Activated CD8-positive, alpha-beta memory T cell treated with anti-CD3 and anti-CD28 coated beads for 1 hour (primary cell): ENCODE measurements at places on chromosomes 2 and 18.
A peak's percentile ranks its signal among the peaks of the same experiment; 100 is the strongest.

DNA sequence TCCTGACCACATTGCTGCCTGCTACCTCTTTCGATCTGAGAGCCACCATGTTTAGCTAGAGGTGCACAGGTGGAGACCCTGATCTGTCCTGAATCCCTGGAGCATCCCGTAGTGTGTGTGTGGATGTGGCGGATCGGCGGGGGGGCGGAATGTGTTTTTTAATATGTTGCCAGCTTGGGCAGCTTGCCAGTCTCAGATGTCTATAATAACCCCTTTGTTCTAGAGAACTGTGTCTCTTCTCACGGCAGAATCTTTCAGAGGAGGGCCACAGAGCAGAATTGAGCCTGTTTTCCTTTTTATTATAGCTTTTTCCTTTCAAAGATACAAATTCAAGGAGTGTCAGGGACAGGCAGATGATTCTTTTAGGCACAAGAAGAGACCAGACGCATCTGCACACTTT, 934.1 kb upstream of the KLHL29 start:
- no peak for DNase-seq

- no peak for DNase-seq
These were observed 73.3 kb upstream of the MCFD2 start for GRCh38 chr2:46988733-46989481.

GRCh38 chr2:234830853-234831252, 121.0 kb upstream of the SH3BP4 start:
- DNase-seq: no peak

- DNase-seq: no peak
These were observed 438.2 kb downstream of the TSN start for GRCh38 chr2:122193622-122194021.

GRCh38 chr18:32455361-32455760, 15.3 kb downstream of the GAREM1 start:
- no peak for DNase-seq

DNA sequence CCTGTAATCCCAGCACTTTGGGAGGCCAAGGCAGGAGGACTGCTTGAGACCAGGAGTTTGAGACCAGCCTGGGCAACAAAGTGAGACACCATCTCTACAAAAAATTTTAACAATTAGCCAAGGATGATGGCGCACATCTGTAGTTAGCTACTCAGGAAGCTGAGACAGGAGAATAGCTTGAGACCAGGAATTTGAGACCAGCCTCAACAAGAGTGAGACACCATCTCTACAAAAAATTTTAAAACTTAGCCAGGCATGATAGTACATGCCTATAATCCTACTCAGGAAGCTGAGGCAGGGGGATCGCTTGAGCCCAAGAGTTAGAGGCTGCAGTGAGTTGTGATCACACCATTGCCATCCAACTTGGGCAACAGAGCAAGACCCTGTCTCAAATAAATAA, 7.0 kb downstream of the MEMO1 start:
- DNase-seq: no peak

DNA sequence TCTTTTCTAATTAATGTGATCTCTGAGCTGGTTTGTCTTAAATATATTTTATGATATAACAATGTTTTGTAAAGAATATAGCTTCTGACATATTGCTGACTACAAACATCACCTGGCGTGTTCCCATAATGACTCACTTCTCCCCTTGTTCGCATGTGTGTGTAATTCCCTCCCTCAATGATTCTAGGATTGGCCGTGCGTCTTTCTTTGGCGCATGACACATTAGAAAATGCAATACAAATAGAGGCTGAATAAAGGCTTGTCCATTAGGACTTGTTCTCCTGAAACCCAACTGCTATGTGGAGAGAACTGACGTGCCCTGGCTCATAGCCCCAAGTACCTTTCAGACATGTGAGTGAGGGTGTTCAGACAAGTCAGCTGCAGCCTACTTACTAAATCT, 159.7 kb upstream of the CDH20 start:
- DNase-seq: no peak

DNA sequence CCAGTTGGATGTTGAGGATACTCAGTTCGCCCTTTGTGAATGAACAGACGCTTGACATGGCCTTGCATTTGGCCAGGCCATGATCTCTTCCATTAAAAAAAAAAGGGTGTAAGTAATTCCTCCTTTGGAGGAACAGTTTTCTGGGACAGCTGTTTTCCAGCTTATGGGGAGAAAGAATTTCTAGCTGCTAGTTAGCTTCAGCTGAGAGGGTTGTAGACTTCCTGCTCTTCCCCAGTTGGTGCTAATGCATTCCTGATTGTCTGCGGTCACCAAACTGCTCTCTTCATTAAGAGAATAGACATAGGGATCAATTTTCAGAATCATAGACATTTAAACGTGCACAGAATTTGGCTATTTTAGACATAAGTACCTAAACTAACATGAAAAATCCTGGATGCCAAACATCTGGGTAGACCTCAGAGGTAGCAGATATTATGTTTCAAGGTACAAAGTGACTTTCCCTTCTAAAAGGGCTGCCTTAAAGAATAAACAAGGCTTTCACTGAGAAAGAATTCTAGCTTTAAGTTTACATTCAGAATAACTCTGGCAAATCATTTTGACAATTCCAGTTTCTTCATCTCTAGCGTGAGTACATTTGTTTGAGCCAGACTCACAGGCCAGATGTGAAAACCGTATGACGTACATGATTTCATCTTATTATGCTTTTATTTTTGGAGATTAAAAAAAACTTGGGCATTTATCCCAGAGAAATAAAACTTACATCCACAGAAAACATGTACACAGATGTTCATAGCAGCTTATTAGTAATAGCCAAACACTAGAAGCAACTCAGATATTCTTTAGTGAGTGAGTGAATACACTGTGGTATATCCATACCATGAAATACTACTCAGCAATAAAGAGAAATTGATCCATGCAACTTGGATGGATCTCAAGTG, 71.2 kb downstream of the MAIP1 start:
- DNase-seq: no peak

DNA sequence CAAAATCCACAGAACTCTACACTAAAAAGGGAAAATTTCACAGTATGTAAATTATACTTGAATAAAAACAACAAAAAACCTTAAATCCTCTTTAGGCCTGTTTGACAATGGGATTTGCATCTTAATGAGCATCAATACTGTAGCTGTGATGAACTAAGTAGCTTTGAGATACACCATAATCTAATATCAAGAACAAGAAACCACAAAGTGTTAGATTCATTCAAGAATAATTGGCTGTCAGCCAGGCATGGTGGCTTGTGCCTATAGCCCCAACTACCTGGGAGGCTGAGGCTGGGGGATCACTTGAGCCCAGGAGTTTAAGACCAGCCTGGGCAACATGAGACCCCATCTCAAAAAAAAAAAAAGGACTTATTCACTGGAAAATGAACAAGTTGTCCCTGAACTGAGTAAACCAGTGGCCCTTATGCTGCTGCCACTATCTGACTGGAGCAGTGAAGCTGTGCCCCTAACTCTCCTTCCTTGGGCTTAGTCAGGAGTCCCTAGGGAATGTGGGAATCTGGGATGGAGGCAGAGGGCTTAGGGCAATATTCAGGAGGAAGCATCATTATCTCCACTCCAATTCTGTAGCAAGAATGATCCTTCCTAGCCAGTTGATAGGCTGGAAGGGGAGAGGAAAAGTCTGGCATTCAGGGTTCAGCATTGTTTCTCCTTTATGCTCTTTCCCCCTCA, 88.5 kb downstream of the PRKCE start:
- no peak for DNase-seq

GRCh38 chr2:17538022-17538843, 2.3 kb upstream of the VSNL1 start:
- DNase-seq: no peak

GRCh38 chr18:905307-905947, 756 bp downstream of the ADCYAP1 start:
- DNase-seq: no peak

DNA sequence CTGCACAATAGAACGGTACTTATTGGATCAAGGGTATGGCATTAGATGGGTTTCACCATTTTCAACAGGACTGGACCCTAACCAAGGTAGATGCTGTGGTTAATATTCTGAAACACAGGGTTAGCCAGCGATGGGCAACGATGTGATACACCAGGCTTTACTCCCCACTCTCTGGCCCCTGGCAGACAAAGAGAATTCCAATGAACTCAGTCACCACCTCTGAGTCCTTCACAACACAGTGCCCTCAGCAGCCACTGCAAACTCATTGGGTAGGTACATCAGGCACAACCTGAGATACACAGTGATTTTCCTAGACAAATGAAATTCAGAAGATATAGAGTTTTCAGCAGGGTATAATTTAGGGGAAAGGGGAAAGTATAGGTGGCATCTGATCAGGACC, 634.5 kb downstream of the ZEB2 start:
- DNase-seq: no peak

GRCh38 chr18:76315722-76316230, 179.3 kb downstream of the ZNF516 start:
- DNase-seq: no peak

DNA sequence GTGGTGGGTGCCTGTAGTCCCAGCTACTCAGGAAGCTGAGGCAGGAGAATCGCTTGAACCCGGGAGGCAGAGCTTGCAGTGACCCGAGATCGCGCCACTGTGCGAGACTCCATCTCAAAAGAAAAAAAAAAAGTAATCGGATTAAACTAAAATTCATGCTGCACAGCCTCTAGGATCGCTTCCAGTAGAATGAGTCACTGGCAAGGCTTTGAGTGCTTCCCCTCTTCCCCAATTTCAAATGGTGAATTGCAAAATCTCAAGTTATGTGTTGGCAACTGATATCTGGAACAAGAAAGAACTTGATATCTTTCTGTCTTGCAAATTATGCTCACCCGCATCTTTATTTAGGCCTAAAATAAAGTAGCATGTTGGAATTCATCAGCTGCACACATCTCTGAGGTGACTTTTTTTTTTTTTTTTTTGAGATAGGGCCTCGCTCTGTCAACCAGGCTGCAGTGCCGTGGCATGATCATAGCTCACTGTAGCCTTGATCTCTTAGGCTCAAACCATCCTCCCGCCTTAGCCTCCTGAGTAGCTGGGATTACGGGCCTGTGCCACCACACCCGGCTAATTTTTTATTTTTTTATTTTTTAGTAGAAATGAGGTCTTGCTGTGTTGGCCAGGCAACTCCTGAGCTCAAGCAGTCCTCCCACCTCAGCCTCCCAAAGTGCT, 12.7 kb downstream of the TTC39C start:
- no peak for DNase-seq

- no peak for DNase-seq
These were observed 140.2 kb upstream of the BCL2L11 start for GRCh38 chr2:110980339-110981062.

DNA sequence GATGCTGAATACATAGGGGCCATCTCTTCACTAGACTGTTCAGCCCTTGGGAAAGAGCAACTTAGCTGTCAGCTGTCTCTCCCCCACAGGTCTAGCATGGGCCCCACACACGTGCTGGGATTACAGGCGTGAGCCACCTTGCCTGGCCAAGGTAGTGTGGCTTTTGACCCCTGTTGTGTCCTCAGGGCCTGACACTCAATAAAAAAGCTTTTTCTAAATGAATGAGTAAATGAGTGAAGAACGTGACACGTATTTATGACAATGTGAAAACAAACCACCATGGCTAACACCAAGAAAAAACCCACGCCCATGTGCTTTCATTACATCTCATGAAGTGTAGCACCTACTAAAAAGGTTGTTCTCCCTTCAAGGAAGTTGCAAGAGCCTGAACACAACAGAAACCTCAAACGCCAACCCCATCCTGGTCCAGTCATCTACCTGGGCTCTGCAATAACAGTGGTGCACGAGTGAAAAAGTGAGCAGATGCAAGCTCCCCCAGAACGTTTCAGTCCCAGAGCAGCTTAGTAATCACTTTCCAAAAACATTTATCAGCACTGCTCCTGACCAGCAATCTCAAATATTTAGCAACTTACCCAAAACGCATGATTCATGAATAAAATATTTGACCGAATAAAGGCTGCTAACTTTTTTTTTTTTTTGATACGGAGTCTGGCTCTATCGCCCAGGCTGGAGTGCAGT, 3.4 kb downstream of the WDFY1 start:
- DNase-seq: no peak

- peak; percentile 48 for DNase-seq
These were observed 21.7 kb downstream of the LBH start for GRCh38 chr2:30252723-30253701.

- DNase-seq: no peak
These were observed 13.0 kb downstream of the ANTXR1 start for GRCh38 chr2:69026026-69026425.

- DNase-seq: no peak
These were observed 89.3 kb downstream of the LIMS1 start for GRCh38 chr2:108623616-108624015.

DNA sequence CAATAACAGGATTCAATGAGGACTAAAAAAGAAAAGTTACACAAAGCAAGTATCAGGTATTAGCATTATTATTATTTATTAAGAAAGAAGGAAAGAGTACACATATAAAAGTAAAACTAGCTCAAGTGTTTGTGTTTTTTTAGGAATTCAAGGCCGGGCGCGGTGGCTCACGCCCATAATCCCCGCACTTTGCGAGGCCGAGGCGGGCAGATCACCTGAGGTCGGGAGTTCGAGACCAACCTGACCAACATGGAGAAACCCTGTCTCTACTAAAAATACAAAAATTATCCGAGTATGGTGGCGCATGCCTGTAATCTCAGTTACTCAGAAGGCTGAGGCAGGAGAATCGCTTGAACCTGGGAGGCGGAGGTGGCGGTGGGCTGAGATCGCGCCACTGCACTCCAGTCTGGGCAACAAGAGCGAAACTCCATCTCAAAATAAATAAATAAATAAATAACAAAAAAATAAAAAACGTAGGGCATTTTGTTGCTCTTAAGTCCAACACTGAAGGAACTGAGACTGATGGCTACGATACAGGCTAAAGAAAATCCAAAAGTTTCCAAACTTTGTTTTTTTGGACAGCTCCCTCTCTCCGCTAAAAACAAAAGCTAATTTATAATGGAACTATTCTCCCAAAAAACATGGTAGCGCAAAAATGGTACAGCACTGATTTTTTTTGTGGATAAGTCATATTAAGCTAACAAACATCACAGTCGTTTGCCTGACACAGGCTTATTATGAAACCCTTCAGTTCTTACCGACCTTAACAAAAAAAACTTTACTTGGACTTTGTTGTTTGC, 1.7 kb downstream of the TRAPPC8 start:
- no peak for DNase-seq

- no peak for DNase-seq
These were observed 3.6 kb downstream of the ZC3H8 start for GRCh38 chr2:112251271-112251670.

GRCh38 chr2:204477358-204477950, 67.8 kb upstream of the PARD3B start:
- no peak for DNase-seq

DNA sequence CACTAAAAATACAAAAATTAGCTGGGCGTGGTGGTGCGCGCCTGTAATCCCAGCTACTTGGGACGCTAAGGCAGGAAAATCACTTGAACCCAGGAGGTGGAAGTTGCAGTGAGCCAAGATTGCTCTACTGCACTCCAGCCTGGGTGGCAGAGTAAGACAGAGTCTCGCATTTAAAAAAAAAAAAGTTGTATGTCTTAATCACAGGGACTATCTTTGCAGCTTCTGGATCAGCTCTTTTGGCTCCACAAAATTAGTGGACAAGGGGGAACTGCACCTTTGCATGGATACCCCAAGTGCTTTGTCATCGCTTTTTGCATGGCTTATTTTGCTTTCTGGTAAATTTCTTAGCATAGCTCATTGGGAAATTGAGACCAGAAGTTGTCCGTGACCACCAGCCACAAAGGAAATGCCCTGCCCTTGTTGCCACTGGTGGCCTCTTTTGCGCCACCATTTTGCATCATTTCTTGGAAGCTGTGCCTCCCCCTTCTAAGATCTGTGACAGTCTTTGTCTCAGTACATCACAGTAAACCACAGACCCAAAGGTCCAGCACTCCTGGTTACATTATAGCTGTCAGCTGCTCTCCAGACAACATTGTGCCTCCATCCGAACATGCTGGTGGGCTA, 43.9 kb upstream of the PCBP1 start:
- no peak for DNase-seq

GRCh38 chr2:235642446-235643098, 148.7 kb downstream of the AGAP1 start:
- no peak for DNase-seq
